ENCODE measurements at places on chromosomes 7 and 10.

- no peak overlapping the region for H3K27ac ChIP-seq
- no peaks in the 10 kb centered on the region for H3K27me3 ChIP-seq
- H3K4me3 ChIP-seq: no peak overlapping the region
- no peaks in the 10 kb centered on the region for H3K4me1 ChIP-seq
- H3K36me3 ChIP-seq: no peaks in the 10 kb centered on the region
Observed at GRCh38 chr7:143015926-143016490, 10.9 kb downstream of the OR9A2 start.

- peak overlapping the region; percentile 92 for H3K4me3 ChIP-seq
- peaks cover 42% of the 10 kb centered on the region for H3K4me1 ChIP-seq
- peak; percentile 27 for DNase-seq
- peak overlapping the region; percentile 89 for H3K27ac ChIP-seq
Observed at GRCh38 chr7:150451097-150451793, 815 bp downstream of the GIMAP8 start.

DNA sequence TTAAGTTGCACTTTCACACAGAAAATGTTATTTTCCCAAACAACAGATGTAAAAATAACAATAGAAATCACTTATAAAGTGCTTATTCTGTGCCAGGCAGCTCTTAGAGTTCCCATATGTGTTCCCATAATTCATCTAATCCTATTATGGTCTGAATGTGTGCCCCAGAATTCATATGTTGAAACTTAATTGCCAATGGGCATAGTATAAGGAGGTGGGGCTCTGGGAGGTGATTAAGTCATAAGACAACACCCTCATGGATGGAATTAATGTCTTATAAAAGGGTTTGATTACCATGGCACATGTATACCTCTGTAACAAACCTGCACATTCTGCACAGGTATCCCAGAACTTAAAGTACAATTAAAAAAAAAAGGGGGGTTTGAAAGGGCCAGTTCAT, 92.7 kb downstream of the FZD1 start:
- H3K4me3 ChIP-seq: no peak overlapping the region
- H3K27me3 ChIP-seq: no peaks in the 10 kb centered on the region
- DNase-seq: no peak
- H3K4me1 ChIP-seq: no peaks in the 10 kb centered on the region
- H3K27ac ChIP-seq: no peak overlapping the region

GRCh38 chr10:133236401-133237240, 1.0 kb upstream of the VENTX start:
- DNase-seq: no peak
- H3K4me1 ChIP-seq: peaks cover 34% of the 10 kb centered on the region
- H3K27me3 ChIP-seq: peaks cover 59% of the 10 kb centered on the region
- H3K27ac ChIP-seq: no peak overlapping the region

DNA sequence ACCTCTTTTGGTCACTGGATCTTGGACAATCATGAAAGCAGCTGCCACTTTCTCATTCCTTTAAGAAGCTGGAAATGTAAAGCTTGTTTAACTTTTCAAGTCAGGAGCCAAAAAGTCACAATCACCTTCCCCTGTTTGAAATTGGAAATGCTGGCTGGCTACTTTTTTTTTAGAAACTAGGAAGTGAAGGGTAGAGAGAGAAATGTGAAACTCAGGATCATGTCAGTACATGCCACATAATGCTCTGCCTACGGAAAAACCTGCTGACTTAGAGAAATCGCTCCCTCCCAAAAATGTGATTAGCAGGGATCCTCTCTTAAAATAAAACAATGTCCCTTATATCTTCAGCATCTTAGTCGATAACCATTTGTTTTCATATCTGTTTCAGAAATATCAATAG, 188.4 kb upstream of the C7orf33 start:
- peaks cover 5% of the 10 kb centered on the region for H3K27me3 ChIP-seq
- no peak for DNase-seq
- H3K27ac ChIP-seq: no peak overlapping the region

- no peaks in the 10 kb centered on the region for H3K27me3 ChIP-seq
- DNase-seq: no peak
- H3K27ac ChIP-seq: no peak within 1 kb of the TSS
- no peak within 1 kb of the TSS for H3K4me3 ChIP-seq
- H3K36me3 ChIP-seq: no peaks in the 10 kb centered on the region
Observed at GRCh38 chr7:64045301-64046040, at the start of gene ZNF727. Gene ZNF727, plus strand, starts transcription at chr7:64045434. Its CDS starts 188 bp downstream, at chr7:64045622.

- no peaks in the 10 kb centered on the region for H3K4me1 ChIP-seq
- DNase-seq: no peak
- no peak overlapping the region for H3K27ac ChIP-seq
- H3K4me3 ChIP-seq: no peak overlapping the region
- H3K27me3 ChIP-seq: no peaks in the 10 kb centered on the region
Observed at GRCh38 chr7:124575176-124575575, 190.4 kb downstream of the GPR37 start.

DNA sequence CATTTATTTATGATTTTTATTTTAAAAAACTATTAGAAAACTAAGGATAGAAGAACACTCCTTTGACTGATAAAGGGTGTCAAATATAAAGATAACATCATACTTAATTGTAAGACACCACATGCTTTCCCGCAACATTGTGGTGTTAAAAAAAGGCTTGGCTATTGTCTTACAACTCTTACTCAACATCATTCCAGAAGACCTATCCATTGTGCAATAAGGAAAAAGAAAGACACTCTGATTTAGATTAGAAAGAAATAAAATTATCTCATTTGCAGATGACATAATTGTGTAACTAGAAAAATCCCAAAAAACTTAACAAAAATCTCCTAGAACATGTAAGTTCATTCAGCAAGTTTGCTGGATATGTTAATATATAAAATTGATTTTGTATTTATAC, 296.7 kb upstream of the GNAI1 start:
- no peak overlapping the region for H3K4me3 ChIP-seq
- no peak for DNase-seq
- H3K4me1 ChIP-seq: no peaks in the 10 kb centered on the region
- no peaks in the 10 kb centered on the region for H3K36me3 ChIP-seq
- no peaks in the 10 kb centered on the region for H3K27me3 ChIP-seq

GRCh38 chr10:86207226-86207625, 159.4 kb downstream of the GRID1 start:
- no peaks in the 10 kb centered on the region for H3K27me3 ChIP-seq
- no peak overlapping the region for H3K27ac ChIP-seq
- no peaks in the 10 kb centered on the region for H3K4me1 ChIP-seq
- H3K36me3 ChIP-seq: no peaks in the 10 kb centered on the region

GRCh38 chr7:33334349-33334748, 205.0 kb downstream of the BBS9 start:
- H3K27ac ChIP-seq: no peak overlapping the region
- DNase-seq: no peak

- H3K27ac ChIP-seq: no peak overlapping the region
- H3K4me1 ChIP-seq: no peaks in the 10 kb centered on the region
- DNase-seq: no peak
- no peaks in the 10 kb centered on the region for H3K36me3 ChIP-seq
- H3K4me3 ChIP-seq: no peak overlapping the region
- no peaks in the 10 kb centered on the region for H3K27me3 ChIP-seq
Observed at GRCh38 chr10:131436458-131436857, 124.9 kb upstream of the TCERG1L start.

- DNase-seq: no peak
- no peak overlapping the region for H3K27ac ChIP-seq
- no peaks in the 10 kb centered on the region for H3K36me3 ChIP-seq
- no peak overlapping the region for H3K4me3 ChIP-seq
- H3K27me3 ChIP-seq: peaks cover 3% of the 10 kb centered on the region
- H3K4me1 ChIP-seq: no peaks in the 10 kb centered on the region
Observed at GRCh38 chr7:25844102-25844870, 307.7 kb upstream of the NFE2L3 start.

GRCh38 chr7:150631084-150631826, 930 bp downstream of the GIMAP6 start:
- peak overlapping the region; percentile 62 for H3K4me3 ChIP-seq
- H3K4me1 ChIP-seq: peaks cover 36% of the 10 kb centered on the region
- H3K27me3 ChIP-seq: no peaks in the 10 kb centered on the region
- peak overlapping the region; percentile 72 for H3K27ac ChIP-seq
- DNase-seq: no peak
- H3K36me3 ChIP-seq: peaks cover 43% of the 10 kb centered on the region

DNA sequence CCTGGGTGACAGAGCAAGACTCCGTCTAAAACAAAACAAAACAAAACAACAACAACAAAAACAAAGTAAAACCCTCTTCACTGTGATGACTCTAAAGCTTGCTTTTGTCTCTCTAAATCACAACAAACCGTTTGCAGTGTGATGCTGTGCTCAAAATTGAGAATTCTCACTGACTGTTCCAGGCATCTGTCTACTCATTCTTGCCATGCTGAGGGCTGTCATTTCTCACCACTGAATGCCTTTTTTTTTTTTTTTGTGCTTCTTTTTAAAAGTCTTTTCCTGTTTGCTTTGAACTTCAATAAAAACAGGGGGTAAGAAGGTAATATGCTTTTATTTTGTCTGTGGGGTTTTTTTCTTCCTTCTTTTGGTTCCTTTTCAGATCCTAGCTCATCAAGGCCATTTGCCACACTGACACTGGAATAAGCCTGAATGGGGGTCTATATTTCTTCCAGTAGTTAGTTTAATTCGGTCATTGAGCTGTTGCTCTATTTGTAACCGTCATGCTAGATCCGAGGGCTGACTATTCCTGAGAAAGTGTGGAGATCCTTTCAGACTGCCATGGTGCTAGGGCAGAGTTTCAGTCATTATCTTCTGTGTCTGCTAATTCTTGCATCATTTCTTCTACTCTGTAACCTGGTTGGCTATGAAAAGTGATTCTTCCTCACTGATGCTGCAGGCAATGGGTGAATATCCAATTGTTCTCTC, 10.6 kb downstream of the FAS start:
- H3K36me3 ChIP-seq: peaks cover 4% of the 10 kb centered on the region
- H3K4me3 ChIP-seq: peak overlapping the region; percentile 24
- H3K4me1 ChIP-seq: peaks cover 39% of the 10 kb centered on the region
- no peaks in the 10 kb centered on the region for H3K27me3 ChIP-seq
- no peak for DNase-seq
- peak overlapping the region; percentile 69 for H3K27ac ChIP-seq

DNA sequence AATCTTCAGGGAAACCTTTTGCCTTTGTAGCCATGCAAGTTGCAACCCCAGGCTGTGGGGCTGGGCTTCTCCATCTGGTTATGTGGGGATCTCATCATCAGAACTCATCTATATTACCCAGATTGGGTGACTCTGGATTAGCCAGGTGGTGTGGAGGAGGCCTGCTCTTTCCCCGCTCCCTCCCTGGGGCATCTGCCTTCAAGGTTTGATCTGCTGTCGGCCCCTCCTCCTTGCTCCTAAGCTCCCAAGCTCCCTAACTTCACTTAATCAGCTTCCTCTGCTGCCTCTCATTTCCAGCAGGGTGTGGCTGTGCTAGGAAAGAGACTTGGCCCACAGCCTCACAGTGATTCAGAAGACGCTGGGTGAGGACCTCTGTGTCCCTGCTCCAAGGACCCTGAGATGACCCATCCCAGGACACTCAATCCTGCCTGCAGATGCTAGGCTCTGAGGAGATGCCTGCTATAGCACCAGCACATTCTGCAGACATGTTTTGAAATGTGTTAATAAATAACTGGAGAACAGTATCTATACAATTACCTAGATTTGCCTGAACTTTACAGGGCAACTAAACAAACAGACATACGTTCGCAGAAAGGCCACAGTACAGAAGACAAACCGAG, 392.1 kb upstream of the PODXL start:
- no peaks in the 10 kb centered on the region for H3K36me3 ChIP-seq
- H3K27ac ChIP-seq: no peak overlapping the region
- no peaks in the 10 kb centered on the region for H3K4me1 ChIP-seq
- no peaks in the 10 kb centered on the region for H3K27me3 ChIP-seq

DNA sequence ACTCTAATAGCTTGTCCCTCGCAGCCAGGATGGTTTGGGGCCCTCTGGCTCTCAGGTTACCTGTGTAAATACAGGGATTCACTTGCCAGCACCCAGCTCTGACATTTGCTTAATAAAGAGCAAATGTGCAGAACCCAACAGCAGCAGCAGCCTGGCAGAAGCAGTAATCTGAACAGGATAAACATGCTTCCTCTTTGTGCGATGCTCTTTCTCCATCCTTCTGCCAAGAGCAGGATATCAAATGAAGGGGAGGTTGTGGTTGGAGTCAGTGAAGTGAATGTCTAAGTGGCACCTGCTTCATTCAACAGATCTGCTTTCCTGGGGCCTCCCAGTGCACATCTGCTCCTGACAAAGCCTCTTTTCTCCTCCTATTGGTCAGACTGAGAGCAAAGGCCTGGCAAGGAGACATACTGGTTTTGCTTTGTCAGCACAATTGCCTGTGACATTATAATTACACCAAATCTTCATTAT, 130.3 kb downstream of the NRF1 start:
- no peaks in the 10 kb centered on the region for H3K4me1 ChIP-seq
- DNase-seq: no peak
- no peak overlapping the region for H3K27ac ChIP-seq
- H3K4me3 ChIP-seq: no peak overlapping the region
- no peaks in the 10 kb centered on the region for H3K27me3 ChIP-seq
- H3K36me3 ChIP-seq: peaks cover 23% of the 10 kb centered on the region

DNA sequence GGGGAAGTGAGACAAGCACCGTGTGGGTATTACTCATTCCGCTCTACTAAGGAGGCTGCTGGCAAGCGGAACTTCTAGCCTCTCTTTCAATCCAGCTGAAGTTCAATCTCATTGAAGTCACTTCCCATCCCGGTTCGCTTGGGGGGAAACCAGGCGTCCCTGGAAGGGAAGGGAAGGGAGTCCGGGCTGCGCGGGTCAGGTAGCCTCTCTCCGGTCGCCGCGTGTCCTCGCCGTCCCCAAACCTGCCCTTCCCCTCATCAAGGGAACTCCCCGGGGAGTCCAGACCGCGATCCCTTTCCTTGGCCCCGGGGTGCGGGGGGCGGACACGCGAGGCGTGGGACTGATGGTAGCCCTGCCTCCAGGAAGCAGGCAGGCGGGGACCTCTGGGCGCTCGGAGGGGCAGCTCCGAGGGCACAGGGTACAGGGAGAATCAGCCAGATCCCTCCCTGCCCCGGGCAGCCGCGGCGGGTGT, 598 bp upstream of the ZEB1 start:
- peak overlapping the region; percentile 78 for H3K4me3 ChIP-seq
- peak overlapping the region; percentile 95 for H3K27ac ChIP-seq
- peak; percentile 64 for DNase-seq
- H3K27me3 ChIP-seq: no peaks in the 10 kb centered on the region

GRCh38 chr10:26323219-26323618, 106.6 kb downstream of the GAD2 start:
- H3K27ac ChIP-seq: no peak overlapping the region
- H3K4me3 ChIP-seq: no peak overlapping the region
- no peaks in the 10 kb centered on the region for H3K36me3 ChIP-seq
- no peaks in the 10 kb centered on the region for H3K27me3 ChIP-seq
- H3K4me1 ChIP-seq: no peaks in the 10 kb centered on the region

- DNase-seq: no peak
- H3K4me3 ChIP-seq: no peak overlapping the region
- no peaks in the 10 kb centered on the region for H3K4me1 ChIP-seq
- no peaks in the 10 kb centered on the region for H3K36me3 ChIP-seq
Observed at GRCh38 chr7:155570171-155570958, 24.0 kb upstream of the CNPY1 start.

DNA sequence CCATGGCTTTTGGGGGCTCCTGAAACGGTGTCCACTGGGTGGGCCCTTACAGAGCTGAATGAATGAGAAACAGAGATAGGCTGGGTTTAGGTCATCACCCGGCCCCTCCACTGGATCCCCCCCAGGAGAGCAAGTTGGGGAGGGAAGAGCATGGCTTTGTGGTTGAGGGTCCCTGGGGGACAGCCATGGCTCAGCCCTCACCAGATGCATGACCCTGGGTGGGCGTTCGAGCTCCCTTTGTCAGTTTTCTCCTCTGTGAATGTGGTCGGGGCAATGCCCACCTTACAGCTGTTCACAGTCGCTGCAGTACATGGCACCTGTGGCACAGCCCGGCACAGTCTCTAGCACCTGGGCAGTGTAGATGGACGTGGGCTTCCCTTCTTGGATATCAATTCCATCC, 40.6 kb upstream of the CXCL12 start:
- no peak overlapping the region for H3K27ac ChIP-seq
- H3K36me3 ChIP-seq: no peaks in the 10 kb centered on the region
- H3K4me1 ChIP-seq: no peaks in the 10 kb centered on the region
- H3K27me3 ChIP-seq: no peaks in the 10 kb centered on the region
- DNase-seq: no peak
- no peak overlapping the region for H3K4me3 ChIP-seq

Data from effector memory CD4-positive, alpha-beta T cell (primary cell).